ENCODE measurements at places on chromosomes 5 and 9. TPM values are rescaled to one million over a fixed set of nuclear protein-coding genes. Genes with fewer than 3 reads are reported as not detected.

GRCh38 chr9:80797831-80798688 lies 891.3 kb downstream of the TLE1 start:
- DNase-seq = no peak

- DNase-seq = no peak
These were observed 235.7 kb downstream of the COMMD10 start for GRCh38 chr5:116320486-116320885.

GRCh38 chr9:74951725-74952151 lies 974 bp downstream of the C9orf40 start:
- peak; percentile 56 for DNase-seq

- no peak for DNase-seq
These were observed 321.7 kb downstream of the MLLT3 start for GRCh38 chr9:20300430-20301115.

DNA sequence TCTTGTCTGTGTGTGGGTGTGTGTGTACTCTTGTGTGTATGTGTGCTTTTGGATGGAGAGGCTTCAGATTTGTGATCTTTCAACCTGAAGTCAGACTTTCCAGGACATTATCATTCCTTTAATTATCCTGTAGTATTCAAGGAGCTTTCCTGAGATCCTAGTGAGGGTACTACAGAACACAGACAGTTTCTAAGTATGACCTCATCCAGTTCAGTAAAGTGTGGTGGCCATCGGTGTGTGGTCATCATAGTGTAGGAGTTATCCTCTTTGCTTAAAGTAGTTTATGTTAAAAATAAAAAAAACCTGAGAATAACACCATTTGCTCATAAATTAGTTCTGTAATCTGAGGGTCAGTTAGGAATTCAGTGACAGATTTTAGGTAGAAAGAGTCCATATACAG lies 478.0 kb upstream of the ACTBL2 start:
- DNase-seq = no peak

GRCh38 chr9:115210699-115211098 lies 92.7 kb upstream of the TNC start:
- DNase-seq = no peak

GRCh38 chr5:173890195-173890991 lies 2.2 kb downstream of the CPEB4 start:
- DNase-seq = no peak

DNA sequence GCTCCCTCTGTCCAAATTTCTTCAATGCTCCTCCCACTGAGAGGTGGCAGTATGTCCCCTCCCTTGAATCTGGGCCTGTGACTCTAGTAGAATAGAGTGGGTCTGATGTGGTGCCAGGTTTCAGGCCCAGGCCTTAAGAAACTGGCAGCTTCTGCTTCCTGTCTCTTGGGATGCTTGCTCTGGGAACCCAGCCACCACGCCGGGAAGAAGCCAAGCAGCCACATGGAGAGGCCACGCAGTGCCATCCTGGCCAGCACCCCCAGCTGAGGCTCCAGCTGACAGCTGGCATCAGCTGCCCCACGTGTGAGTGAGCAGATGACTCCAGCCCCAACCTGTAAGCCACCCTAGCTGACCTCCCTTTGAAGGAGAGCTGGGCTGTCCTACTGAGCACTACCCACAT lies 7.3 kb upstream of the TSPAN17 start:
- no peak for DNase-seq

DNA sequence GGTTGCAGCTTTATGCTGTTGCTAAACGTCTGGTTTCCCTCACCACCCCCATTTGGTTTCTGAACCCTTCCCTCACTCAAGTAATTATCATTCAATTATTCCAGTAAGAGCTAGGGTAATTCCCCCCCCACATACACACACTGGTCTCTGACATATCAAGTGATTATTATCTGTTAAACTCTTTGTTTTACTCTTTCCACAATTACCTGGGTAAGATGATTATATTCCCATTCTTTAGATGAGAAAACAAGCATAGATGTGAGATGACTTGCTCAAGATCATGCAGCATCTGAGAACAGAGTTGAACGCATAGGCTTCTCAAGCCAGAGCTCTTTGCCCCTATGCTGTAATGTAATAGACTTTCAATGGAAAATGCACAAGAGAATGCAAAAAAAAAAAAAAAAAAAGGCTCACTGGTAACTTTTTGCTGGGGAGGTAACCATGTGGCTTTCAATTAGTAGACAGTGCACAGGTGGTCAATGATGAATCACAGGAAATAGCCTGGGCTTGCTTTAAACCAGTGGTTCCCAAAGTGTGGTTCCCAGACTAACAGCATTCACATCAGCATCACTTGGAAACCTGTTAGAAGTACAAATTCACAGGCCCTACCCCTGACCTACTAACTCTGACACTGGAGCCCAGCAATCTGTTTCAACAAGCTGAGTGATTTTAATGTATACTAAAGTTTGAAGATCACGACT lies 87.6 kb downstream of the PIK3R1 start:
- DNase-seq = no peak

- no peak for DNase-seq
These were observed 29.2 kb downstream of the OSTF1 start for GRCh38 chr9:75117564-75117963.

DNA sequence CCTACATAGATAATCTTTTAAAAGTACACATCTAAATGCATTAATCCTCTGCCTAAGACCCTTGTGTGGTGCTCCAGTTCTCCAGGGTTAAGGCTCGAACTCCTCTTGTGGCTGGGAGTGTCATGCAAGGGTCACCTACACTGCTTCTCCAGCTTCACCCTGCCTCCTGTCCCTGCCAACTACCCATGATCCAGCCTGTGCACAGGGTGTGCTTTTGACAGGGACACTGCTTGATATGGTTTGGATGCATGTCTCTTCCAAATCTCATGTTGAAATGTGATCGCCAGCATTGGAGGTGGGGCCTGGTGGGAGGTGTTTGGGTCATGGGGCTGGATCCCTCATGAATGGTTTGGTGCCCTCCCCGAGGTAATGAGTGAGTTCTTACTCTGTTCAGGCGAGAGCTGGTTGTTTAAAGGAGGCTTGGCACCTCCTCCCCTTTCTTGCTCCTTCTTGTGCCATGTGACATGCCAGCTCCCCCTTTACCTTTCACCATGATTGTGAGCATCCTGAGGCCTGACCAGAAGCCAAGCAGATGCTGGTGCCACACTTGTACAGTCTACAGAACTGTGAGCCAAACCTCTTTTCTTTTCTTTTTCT lies 48.5 kb downstream of the SLC22A5 start:
- DNase-seq = no peak

PCA3 gene
- total RNA-seq = not detected

C9orf50 gene
- total RNA-seq = not detected

SLC34A3 gene
- total RNA-seq = not detected

- DNase-seq = no peak
These were observed 485.3 kb upstream of the DMAC1 start for GRCh38 chr9:8284884-8285283.

- no peak for DNase-seq
These were observed 83.5 kb downstream of the C9orf152 start for GRCh38 chr9:110124439-110124838.

ADGRD2 gene
- not detected for total RNA-seq

GRCh38 chr9:34869390-34869789 lies 88.7 kb upstream of the PHF24 start:
- peak; percentile 23 for DNase-seq

MEGF10 gene
- not detected for total RNA-seq

DNA sequence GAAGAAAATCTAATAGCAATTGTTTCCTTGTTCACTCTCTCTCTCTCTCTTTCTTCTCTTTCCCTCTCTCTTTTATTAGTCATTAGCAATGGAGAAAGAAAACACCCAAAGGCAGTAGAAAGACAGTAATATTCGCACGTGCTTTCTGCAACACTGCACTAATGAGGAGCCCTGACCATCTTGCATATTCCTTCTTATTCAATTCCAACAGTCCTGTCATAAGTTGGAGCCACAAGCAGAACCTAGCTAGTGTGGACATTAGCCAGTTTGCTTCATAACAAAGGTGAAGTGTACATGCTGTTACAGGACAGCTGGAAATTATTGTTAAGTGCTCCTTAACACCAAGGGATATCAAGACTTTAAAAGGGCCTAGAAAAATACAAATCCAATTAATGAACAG lies 63.4 kb downstream of the TRIM32 start:
- no peak for DNase-seq

ANKRD33B gene
- 2.5 TPM for total RNA-seq

DNA sequence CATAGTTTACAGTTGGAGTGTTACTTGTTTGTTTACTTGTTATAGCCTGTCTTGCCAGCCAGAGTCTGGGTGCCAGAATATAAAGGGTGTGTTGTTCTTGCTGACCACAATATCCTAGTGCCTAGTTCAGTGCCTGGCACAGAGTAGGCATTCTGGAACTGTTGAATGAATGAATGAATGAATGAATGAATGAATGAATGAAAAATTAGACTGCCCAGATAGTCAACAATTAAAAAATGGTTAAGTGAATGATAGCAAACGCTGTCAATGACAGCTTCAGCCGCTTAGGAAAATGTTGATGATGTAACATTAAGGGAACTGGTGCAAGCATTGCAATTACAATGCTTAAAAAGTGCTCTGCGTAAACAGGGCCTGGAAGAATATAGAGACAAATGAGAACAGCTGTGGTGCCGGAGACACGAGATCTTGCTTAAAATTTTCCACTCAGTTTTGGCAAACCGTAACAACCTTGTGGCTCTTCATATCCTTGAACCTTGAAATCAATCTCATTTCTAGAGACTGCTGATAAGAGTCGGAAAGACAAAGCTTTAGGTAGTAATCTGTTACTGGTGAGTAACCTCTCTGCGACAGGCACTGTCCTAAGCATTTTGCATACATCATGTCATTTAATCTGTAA lies 4.7 kb upstream of the TTLL11 start:
- no peak for DNase-seq
